ENCODE measurements at places on chromosomes 4 and X. TPM values are rescaled to one million over a fixed set of nuclear protein-coding genes. Genes with fewer than 3 reads are reported as not detected.

DNA sequence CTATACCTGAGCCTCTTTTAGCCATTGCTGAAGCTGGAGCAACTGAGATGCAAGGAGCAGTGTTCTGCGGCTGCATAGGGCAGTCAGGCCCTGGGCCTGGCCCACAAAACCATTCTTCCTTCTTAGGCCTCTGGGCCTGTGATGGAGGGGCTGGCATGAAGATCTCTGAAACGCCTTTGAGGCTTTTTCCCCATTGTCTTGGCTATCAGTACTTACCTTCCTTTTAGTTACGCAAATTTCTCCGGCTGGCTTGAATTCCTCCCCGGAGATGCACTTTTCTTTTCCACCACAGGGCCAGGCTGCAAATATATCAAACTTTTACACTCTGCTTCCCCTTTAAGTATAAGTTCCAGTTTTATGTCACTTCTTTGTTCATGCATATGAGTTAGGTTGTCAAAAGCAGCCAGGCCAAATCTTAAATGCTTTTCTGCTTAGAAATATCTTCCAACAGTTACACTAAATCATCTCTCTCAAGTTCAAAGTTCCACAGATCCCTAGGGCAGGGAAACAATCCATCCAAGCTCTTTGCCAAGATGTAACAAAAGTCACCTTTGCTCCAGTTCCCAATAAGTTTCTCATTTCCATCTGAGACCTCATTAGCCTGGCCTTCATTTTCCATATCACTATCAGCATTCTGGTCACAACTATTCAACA, 194.4 kb upstream of the PCDH7 start:
- no peak for DNase-seq

DNA sequence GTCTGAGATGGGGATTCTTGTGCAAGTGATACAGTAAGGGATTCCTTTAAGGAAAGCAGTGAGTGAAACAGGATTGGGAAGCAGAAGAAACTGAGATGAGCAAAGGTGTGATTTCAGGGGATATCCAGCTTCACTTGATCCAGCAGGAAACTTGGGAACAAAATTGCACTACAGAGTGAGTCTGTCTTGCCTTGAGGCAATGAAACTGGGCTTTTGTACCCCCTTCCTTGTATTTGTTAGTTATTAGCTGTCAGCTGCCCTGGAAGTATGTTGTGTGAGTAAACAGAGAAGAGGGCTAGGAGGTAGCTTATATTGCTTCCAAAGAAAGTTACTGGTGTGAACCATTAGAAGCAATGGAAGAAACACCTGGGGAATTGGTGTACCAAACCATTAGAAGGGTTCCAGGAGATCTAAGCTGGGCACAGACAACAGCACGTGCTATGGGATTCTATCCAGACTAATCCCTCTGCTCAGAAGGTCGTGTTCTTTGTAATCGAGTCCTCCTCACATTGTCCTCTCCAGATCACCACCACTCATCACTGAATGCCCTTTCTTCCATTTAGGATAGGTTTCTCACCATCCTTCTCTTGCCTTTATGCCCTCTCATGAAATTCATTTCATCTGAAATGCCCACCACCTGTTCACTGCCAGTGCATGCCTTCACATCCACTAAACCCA, 76.0 kb downstream of the PDLIM5 start:
- DNase-seq: no peak

- no peak for DNase-seq
Observed at GRCh38 chr4:178696515-178696914, 1254.3 kb upstream of the AGA start.

GRCh38 chr4:177862541-177863176, 420.4 kb upstream of the AGA start:
- no peak for DNase-seq

The DCAF8L2 gene
- total RNA-seq: not detected

DNA sequence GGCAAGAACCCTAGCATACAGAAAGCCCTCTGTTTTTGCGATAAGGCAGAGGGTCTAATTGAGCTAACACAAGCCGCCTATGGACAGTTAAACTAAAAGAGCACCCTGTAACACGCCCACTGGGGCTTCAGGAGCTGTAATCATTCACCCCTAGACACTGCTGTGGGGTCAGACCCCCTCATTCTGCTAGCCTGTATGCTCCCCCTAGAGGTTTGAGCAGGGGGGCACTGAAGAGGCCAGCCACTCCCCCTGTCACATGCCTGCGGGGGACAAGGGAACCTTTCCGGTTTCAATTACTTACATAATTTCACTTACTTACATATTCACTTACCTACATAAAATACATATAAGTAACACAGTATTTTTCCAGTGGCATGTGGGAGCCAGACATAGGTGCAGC, 469.5 kb upstream of the FAM241A start:
- DNase-seq: no peak

DNA sequence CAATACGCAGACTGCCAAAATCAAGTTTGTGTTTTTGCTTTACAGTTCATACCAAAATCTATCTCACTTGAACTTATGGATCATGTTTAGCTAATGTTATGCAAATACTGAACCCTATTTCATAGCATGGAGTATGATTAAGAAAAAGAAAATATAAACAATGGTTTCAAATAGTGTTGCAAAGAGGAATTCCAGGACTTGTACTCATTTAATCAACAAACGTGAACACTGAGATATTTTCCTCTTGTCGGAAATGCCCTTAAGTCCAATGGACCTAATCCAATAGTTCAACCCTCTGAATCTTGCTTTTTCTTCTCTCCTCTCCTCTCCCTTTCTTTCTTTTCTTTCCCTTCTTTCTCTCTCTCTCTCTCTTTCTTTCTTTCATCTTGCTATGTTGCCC, 30.8 kb downstream of the RASL11B start:
- DNase-seq: no peak

- no peak for DNase-seq
Observed at GRCh38 chr4:86398187-86398586, 38.3 kb upstream of the MAPK10 start.

The NDUFC1 gene
- 98.2 TPM for total RNA-seq

DNA sequence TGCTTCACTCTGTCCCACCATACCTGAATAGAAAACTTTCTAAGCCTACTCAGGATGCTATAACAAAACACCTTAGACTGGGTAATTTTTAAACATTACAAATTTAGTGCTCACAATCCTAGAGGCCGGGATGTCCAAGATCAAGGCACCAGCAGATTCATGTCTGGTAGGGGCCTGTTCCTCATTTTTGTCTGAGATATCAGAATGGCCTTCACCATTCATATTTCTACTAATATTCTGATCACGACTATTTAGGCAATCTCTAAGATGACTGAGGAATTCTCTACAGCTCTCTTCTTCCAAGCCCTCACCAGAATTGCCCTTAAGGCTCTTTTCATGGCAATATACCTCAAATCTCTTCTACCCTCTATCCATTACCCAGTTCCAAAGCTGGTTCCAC, 77.4 kb upstream of the NRK start:
- DNase-seq: no peak

- DNase-seq: no peak
Observed at GRCh38 chr4:127045861-127046260, 586.9 kb upstream of the INTU start.

The GAGE12H gene
- not detected for total RNA-seq

DNA sequence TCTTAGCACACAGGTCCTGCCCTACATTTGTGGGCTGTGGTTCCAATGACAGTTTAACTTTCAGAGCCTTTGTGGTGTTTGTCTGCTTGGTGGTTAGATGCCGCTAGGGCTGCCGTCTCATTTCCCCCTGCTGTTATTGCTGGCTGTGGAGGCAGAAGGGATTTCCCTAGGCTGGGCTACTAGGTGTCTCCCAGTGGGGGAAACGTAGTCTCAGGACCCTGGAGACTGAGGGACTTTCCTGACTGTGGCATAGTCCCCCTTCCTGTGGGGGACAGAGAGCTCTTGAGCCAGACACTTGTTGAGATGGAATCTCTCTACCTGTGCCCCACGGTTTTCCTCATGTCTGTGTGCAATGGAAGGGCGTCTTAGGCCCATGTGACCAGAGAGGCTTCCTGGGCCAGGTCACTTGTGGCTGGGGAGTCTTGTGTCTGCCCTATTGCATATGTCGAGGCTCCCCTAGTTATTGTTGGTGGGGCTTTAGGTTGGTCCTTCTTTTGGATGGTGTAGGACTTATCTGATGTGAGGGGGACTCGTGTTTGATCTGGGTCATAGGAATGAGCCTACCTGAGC, 68.2 kb downstream of the ARHGAP10 start:
- DNase-seq: no peak

The USP17L13 gene
- not detected for total RNA-seq

DNA sequence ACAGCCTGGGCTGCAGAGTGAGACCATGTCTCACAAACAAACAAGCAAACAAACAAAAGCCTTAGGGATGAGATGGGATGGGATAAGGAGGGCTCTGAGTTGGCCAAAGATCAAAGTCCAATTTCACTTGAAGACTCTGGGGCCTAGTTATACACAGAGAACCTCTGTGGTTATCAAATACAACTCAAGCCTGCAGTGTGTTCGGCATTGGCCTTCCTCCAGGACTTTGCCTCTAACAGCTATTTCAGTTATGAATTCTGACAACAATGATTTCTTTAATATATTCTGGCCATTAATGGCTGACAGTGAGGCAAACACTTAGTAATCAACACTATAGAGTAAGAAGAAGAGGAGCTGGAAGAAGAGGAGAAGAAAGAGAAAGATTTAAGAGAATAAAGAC, 171.1 kb downstream of the PDGFRA start:
- DNase-seq: no peak

The PHOX2B gene
- not detected for total RNA-seq

DNA sequence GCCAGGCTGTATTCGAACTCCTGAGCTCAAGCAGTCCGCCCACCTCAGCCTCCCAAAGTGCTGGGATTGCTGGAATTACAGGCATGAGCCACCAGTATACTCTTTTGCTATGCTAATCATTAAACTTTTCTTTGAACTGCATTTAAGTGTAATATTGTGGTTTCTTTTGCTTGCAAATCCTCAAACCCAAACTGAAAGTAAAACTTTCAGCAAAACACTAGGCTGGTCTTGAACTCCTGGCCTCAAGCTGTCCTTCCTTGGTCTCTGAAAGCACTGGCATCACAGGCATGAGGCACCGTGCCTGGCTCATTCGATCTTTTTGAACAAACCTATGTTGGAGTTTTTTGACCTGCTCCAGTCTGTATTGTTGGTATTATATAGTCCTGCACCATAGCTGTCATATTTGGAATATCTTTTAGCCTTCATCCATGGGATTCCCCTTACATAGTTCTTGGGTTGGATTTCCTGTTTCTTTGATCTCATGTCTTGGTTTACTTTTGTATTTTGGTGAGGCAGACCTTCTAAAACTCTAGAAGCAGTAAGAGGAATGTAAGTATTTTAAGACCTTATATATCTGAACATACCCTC, 34.1 kb downstream of the MOB1B start:
- DNase-seq: no peak

The MAGEB16 gene
- not detected for total RNA-seq

DNA sequence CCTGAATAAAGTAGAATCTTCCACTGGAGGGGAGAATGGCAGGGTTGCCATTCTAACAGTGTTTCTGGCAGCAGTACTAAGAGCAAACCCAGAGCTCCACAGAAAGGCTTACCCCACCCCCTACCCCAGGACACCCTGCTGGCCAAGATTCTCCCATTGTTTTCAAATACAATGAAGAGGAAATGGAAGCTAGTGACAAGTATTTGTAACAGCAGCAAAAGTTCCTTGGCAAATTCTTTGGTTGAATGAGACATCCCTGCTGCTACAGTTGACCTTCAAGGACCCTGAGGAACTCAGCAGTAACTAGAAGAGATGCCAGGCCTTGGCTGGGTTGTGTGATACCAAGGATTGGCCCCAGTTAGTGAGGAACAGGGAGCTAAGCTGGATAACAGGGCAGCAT, 124.2 kb upstream of the DGKK start:
- no peak for DNase-seq

The WNK3 gene
- not detected for total RNA-seq

GRCh38 chr4:86152454-86152853, 207.4 kb downstream of the MAPK10 start:
- DNase-seq: no peak

DNA sequence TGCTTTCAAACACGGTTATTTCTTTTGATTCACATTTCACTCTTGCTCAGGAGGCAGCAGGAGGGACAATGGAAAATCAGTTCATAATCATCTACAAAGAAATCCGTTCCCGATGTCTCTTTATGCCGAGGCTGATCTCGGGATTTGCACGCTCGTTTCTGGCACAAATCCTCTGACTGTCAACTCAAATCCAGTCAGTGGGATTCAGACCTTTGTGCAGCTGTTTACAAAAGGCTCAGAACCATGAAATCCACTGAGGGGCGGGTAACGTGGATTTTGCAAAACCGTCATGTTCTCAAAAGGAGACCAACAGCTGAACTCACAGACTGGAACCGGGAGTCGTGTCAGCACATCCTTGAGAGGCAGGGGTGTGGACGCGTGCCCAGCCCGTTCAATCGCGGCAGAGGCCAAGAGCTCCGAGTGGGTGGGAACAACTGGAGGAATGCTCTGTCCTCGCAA, 46.4 kb downstream of the ACOX3 start:
- DNase-seq: peak; percentile 27

- DNase-seq: peak; percentile 15
Observed at GRCh38 chr4:181138116-181138515, 1105.1 kb upstream of the TENM3 start.

DNA sequence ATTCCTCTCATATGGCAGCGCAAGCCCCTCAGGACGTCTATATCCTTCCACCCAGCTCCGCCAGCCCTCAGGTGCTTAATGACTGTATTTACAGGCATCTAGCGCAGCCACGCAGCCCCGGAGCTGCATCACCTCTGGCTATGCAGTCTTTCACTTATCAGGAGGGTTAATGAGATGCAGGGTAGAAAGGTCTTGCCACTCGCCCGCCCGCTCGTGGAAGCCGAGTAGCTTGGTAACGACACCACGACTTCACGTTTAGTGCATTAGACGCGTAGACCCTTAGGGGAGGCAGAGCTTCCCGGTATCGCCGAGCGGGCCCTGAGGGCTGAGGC, 1.5 kb upstream of the SLC16A2 start:
- no peak for DNase-seq

DNA sequence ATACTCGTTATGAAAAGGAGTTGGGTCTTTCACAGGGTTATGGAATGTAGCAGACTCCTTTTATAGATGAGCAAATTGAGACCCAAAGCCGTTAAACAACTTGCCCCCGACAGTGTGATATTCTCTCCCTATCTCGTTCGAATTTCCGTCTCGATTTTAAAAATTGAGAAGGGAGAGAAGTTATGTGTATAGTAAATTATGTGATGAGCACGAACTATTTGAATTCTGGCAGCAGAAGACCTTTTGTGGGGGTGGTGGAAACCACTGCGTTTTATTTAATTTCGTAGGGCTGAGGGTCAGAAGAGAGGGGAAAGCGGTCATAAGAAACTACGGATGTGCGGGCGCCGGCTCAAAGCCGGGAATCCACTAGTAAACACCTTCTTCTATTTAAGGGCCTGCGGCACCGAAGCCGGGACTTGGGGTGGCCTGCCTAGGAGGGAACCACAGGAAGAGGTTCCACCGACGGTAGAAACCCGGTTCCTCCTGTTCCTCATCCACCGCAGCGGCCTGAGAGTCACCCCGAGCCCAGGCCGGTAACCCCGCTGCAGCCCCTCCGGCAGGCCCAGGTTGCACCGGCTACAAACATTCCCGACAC, 1.5 kb upstream of the DDX3X start:
- peak; percentile 24 for DNase-seq

DNA sequence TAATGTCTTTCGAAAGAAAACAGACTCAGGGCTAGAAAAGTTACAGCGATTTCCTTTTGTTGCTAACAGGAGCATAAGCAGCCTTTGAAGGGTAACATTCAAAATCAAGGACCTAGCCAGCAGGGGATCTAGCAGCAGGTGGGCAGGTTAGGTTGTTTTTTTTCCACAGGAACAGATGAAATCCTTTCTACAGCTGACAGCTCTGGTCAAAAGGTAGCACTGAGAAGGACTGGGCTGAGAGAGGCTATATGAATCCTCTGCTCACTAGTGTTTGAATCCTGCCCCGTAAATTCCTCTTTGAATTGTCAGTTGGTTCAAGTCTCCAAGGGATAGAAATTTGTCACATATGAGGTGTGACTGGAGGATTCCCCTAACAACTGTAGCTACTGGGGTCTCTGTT, 188.2 kb downstream of the SH2D1A start:
- DNase-seq: no peak
